Dermis microvascular lymphatic vessel endothelial cell (primary cell): ENCODE measurements at places on chromosomes 3 and 15. TPM values are rescaled to one million over a fixed set of nuclear protein-coding genes. Genes with fewer than 3 reads are reported as not detected.

DNA sequence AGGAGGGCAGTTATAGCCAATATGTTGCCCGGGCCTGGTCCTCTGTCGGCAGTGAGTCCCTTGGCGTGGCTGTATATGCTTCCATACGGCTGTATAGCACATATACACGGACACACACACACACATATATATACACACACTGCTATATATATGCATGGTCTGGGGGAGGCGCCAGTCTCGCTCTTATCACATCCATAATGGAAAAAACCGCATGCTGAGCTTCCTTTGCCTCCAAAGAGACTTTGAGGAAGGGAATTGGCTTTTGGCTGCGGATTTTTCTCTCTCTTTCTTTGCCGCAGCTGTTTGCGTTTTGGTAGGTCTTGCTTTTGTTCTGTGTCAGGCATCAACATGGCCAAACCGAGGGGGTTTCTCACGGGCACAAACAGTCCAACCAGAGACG lies 11.3 kb upstream of the TMEM115 start:
- DNase-seq, result peak; percentile 54

Gene LRRC58
- total RNA-seq, result 9.2 and 10.1 TPM in 2 replicates

Gene MSL2
- total RNA-seq, result 8.7 and 10.5 TPM in 2 replicates

- no peak for DNase-seq
Measured at GRCh38 chr15:46556010-46556409, 921.2 kb downstream of the SQOR start.

Gene CLRN1
- not detected in 2 replicates for total RNA-seq

GRCh38 chr3:51712963-51713362 lies 6.1 kb downstream of the GRM2 start:
- DNase-seq, result no peak

Gene CGNL1
- total RNA-seq, result 25.7 and 27.7 TPM in 2 replicates

GRCh38 chr3:32373844-32374243 lies 17.8 kb upstream of the CMTM7 start:
- DNase-seq, result no peak

DNA sequence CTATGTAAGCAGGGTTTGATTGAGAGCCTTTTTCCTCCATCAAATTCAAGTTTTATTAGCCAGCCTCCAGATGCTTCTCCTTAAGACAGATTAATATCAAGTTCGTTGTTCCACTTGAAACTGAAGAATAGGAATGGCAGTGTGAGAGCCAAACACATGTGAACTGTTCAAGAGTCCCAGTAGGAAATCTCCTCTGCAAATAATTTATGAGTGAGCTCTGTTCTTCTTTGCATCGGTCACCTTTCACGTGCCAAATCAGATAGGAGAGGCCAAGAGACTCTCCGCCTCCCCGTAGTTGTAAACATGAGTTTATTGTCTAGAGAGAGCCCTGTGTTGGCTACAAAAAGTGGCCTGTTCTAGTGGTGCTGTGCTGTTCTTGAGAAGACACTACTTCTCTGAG lies 372.1 kb upstream of the NR2F2 start:
- DNase-seq, result no peak

Gene UBE3A
- 33.6 and 41.8 TPM in 2 replicates for total RNA-seq

DNA sequence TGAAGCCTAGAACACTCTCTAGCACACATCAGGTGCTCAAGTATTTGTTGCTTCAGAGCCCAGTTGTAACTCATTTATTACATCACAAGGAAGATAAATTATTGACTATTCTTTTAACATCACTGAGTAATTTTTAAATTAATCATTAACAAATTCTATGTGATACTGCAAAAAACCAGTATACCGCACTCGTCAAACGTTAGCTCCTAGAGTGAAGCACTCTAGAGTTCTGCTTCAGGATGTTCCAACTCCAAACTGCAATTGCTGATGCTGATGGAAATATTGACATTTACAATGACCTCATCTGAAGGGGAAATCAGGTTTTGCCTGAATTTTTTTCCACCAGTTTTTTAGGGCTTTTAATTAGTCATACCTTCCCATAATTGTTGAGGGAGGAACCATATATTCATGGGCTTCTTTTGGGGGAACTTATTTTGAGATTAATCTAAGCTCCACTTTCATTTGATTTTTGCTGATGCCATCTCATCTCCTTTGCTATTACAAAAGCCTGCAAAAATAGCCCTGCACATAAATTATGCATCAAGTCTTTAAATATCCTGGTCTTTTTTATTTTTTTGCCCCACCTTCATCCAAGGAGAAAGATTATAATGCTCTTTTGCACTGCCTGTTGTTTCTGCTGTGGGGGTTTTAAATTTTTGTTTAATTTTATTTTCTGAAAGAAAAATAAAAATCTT lies 123.0 kb upstream of the STAC start:
- no peak for DNase-seq

- peak; percentile 12 for DNase-seq
Measured at GRCh38 chr3:104676241-104676640, 690.5 kb upstream of the ALCAM start.
